GM19239 (cell line): ENCODE measurements at places on chromosomes 7 and 10.

DNA sequence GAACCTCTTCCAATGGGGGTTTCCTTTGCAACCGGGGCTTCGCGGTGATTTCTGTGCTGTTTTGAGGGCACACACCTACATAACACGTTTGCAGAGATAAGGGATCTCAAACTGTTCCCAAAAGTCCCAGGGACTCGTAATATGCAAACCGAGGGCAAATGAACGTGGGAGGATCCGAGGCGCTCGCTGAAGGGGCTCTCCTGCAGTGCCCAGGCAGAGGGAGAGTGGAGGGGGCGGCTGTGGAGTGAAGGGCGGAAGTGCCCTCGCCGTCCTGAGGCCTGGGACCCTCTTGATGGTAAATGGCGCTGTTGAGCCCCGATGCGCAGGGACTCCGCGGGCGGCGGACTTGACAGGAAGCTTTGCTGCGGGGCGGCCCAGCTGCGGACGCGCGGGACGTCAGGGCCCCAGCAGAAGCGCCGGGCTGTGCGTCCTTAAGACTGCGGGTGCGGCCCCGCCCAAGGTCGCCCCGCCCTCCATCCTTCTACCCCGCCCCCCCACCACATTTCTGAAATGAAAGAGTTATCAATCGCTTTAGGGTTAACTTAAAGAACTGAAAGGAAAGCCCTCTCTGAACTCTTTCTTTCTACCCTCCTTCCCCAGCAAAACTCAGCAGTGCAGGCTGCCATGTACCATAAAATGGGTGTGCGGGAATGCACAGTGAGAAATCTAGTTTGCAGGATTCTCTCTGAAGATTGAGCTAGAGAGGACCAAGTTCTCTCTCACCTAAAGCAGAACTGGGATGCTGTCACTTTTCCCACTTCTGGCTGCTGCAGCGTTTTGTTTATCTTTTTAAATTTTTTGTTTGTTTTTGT lies 151.8 kb upstream of the YAE1 start:
- peak; percentile 28 for DNase-seq

DNA sequence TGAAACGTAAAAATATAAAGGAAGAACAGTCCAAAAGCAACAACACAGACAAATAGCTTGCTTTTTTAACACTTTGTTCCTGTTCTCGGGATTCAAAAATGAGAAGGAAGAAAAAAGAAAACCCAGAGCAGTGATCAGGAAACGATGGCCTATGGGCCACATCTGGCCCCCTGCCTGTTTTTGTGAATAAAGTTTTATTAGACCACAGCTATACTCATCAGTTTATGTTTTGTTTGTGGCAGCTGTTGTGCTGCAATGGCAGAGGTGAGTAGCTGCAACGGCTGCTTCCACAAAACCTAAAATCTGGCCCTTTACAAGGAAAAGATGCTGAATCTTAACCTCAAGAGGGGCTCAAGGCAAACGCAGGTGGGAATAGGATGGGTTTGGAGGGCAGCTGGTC lies 96.4 kb downstream of the CCDC3 start:
- DNase-seq: no peak

- no peak for DNase-seq
These were observed 32.0 kb downstream of the PSMC2 start for GRCh38 chr7:103379270-103379975.

DNA sequence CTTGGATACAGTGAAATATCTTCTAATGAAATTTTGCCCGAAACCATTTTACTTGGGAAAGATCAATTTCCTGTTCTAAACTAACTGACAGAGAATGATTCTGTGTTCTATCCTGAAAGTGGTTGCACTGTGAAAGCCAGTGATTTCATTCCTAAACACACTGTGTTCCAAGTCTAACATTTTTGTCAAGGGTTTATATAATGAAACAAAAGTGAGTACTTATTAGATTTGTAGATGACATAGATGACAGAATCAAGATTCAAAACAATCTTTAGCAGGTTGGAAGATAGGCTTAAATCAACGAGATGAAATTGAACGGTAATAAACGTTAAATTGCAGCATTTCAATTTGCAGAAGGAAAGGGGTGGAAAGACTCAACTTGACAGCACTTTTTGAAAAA lies 13.3 kb downstream of the KAT6B start:
- DNase-seq: no peak

DNA sequence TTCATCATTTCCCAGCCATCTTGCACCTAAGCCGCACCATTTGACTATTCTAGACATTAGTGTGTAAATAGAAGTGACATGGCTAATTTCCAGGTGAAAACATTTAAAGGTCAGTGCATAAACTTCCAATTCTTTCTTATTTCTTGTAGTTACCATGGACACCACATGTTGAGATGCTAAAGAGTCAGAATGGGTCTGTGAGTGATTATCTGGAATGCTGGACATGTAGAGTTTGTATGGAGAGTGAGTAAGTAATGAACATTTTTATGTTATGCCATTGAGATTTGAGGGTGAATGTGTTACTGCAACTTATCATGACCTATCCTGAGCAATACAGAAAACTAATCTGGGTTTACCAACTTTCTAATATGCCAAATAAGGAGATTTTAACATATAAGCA lies 60.4 kb downstream of the MEOX2 start:
- DNase-seq: no peak

DNA sequence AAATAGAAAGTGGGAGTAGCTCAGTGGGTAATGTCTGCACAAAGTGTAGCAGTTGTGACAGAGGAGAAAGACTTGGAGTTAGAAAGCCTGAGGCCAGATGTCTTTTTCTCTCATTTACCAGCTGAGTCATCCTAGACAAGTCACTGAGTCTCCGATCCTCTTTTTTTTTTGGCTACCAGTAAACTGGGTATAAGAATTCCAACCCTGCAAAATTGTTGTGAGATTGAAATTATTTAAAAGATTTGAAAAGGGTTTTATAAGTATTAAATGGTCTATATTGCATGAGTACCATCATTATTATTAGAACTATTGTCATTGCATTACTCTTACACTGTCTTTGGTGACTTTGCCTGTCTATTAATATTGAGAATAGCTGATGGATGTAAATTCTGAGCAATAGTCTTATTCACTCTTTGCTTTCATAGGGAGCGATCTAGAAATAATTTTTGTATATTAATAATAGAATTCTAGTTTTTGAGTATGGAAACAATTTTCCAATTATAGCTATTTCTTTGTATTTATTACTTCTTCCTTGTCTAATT lies 74.0 kb downstream of the ARID5B start:
- DNase-seq: no peak

DNA sequence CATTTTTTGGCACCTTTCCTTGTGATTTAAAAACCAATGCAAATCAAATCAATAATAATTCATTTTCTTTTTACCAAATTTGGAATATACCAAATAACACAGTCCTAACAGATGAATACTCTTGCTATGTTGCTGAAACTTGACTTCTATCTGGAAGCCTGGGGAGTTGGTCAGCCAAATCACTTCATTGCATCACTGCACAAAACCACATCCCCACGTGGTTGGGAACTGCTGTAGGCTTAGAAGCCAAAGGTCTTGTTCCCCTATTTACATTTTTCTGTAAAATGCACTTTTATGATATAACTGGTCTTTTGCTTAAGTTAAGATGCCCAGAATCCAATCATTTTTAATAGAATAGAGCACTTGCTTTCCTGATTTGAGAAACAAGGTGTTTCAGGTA lies 15.2 kb downstream of the GPR85 start:
- no peak for DNase-seq

DNA sequence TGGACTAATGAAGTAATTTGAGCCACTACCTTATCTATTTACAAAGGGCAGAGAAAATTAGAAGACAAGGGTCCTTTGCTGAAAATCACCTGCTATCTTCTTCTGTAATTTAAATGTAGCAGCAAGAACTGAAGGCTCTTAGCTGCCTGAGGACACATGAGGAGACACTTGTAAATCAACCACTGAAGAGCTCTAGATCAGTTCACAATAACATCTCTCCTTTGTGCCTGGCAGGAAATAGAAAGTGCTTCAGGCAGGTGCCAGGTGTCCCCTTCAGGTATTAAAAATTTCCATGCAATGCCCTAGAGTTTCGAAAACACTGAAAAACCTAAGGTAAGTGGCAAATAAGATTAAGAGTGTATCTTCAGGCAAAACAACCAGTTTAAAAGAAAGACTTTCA lies 474.6 kb downstream of the GRM8 start:
- DNase-seq: no peak

GRCh38 chr7:32472015-32472414 lies 18.2 kb downstream of the LSM5 start:
- DNase-seq: no peak

GRCh38 chr7:32163896-32164295 lies 93.7 kb upstream of the PDE1C start:
- DNase-seq: no peak

DNA sequence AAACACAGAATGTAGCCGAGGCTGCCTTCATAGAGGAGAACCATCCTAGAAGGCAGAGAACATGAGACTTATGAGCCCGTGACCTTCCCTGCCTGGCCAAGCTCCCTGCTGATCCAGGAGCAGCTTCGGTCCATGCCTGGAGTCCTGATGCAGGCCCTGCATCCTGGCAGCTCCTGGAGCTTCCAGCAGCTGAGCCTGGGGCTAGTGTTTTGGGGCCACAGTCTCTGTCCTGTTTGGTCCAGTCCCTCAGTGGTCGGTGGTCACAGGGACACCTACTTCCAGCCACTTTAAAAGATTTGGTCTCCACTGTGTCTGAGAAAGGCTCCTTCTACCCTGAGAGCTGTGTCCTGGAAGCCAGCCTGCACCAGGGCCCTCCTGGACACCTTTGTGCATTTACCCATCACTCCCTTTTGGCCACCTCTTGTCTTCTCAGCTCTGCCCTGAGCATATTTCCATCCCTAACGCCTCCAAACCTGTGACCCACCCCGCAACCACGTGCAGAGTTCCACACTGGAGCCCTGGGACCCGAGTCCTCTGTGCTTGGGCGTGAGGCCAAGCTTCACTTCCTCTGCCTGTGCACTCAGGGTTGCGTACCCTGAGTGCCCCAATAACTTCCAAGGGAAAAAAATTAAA lies 315.2 kb upstream of the ZNF32 start:
- DNase-seq: no peak

DNA sequence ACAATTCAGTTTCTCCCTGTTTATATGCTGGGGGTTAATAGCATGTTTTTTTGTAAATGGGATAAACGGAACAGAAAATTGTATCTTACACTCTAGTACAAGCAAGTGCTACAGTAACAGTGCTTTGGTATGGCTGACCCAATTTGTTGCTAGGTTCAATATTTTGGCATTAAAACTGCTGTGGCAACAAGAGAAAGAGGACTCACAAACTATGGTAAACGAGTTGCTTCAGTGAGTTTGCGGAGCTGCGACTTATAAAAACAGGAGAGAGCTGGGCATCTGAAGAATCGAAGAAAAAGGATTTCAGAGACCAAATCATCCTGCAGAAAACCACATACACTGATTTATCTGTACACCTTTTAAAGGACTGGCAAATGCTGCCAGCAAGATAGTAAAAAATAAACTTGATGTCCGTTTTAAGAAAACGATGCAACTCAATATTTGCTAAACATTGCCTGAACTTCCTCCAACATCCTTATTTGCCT lies 2.2 kb downstream of the GLUD1 start:
- DNase-seq: no peak

- no peak for DNase-seq
These were observed 230.9 kb downstream of the CAMK1D start for GRCh38 chr10:12579954-12580858.

GRCh38 chr7:1008733-1009363 lies 25.9 kb downstream of the CYP2W1 start:
- no peak for DNase-seq

DNA sequence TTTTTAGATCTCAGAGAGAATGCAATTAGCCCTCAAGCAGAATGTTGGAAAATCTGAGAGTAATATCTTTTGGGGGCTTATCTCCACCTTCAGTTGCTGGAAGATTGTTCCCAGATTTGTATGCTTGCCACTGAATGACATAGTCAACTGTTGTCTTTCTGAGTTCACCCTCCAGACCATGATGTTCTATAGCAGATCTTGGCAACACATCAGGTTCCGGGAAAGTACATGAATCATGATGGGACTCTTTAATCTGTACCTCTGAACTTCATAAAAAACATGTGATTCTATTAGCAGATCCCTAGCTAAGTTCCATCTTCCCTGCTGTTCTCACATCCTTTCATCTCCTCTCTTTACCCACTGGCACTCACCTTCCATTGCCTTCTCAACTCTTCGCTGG lies 68.9 kb downstream of the PLCE1 start:
- DNase-seq: no peak

DNA sequence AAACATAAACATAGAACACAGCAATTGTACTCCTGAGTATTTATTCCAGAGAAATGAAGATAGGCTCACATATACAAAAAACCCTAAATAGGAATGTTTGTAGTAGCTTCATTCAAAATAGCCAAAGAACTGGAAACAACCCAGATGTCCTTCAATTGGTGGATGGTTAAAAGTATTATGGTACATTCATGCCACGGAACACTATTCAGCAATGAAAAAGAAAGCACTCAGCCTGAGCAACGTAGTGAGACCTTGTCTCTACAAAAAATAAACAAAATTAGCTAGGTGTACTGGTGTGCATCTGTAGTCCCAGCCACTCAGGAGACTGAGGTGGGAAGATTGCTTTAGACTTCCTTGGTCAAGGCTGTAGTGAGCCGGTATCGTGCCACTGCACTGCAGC lies 94.4 kb downstream of the RAPGEF5 start:
- DNase-seq: no peak

DNA sequence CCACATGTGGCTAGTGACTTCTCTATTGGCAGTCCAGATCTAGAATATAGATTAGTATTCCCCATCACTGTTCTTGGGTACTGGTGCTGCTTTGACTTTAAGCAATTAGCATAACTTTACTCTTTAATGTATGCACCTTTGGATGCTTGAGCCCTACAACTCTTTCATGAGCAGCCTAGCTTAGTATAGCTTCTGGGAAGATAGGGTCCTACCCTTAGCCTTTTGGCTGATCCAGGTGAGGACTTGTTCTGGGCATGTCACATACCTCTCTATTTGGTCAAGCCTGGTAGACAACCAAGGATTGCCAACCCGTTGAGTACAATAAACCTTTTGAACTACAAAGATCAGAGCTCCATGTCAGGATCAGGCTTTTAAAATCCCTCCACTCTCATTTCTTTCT lies 17.7 kb downstream of the PCGF5 start:
- DNase-seq: no peak
